ENCODE measurements at places on chromosomes 4 and X.

DNA sequence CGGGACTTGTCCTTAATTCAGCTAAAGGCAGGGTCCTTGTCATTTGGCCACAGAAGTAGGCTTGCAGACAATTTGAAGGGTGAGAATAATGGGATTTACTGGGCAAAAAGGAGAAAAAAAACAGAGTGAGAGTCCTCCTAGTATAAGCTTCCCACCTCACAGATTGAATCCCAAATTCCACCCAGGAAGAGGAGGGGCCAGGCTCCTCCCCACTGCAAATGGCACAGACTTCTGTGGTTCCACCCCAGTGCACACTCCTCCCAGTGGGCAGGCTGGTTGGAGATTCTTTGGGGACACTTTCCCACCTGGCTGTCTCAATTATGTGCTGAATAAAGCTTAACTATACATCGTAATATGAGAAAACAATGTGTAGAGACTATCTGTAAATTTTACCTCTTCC, 31.6 kb downstream of the MEPE start:
- DNase-seq = no peak

DNA sequence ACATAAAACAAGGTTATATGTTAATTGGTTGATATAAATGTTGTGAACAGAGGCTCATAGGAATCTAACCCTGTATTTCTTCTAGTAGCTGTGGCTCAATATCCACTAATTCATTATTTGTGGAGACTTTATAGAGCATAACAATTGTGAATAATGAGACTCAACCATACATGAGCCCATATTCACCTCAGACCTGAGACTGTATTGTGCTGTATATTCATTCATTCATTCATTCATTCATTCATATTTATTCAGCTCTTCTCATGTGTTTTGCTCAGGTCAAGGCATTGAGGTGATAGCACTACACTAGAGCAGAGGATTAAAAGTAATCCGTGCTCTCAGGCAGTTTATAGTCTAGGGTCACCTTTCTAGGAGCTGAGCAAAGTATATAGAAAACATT, 24.5 kb upstream of the ANXA3 start:
- DNase-seq = no peak

GRCh38 chrX:55201930-55202579, 18.1 kb upstream of the PAGE5 start:
- no peak for DNase-seq

GRCh38 chr4:139374251-139374650, 72.0 kb upstream of the NDUFC1 start:
- no peak for DNase-seq

DNA sequence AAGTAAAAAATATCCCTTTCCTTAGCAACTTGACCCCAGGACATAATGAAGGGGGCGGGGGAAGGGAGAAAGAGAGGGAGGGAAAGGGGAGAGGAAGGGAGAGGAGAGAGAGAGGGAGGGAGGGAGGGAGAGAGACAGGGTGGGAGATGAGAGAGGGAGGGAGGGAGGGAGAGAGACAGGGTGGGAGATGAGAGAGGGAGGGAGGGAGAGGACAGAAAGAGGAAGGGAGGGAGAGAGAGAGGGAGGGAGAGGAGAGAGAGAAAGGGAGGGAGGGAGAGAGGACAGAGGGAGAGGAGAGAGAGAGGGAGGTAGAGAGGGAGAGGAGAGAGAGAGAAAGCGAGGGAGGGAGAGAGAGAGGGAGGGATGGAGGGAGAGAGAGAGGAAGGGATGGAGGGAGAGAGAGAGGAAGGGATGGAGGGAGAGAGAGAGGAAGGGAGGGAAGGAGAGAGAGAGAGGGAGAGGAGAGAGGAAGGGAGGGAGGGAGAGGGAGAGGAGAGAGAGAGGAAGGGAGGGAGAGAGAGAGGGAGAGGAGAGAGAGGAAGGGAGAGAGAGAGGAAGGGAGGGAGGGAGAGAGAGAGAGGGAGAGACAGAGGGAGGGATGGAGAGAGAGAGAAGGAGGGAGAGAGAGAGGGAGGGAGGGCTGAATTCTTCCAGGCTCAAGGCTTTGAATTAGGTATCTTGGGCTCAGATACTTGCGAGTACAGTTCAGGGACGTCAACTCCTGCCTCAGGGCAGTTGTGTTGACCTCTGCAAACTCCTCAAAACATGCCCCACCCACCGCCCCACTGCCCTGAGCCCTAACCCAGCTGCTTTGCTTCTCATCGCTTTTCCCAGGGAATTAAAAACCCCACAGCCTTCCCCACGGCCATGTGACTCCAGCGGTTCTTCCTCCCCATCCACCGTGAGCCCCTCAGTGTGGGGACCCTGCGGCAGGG, 40.0 kb upstream of the ADRA2C start:
- no peak for DNase-seq
